ENCODE measurements at places on chromosomes 1 and 21.

DNA sequence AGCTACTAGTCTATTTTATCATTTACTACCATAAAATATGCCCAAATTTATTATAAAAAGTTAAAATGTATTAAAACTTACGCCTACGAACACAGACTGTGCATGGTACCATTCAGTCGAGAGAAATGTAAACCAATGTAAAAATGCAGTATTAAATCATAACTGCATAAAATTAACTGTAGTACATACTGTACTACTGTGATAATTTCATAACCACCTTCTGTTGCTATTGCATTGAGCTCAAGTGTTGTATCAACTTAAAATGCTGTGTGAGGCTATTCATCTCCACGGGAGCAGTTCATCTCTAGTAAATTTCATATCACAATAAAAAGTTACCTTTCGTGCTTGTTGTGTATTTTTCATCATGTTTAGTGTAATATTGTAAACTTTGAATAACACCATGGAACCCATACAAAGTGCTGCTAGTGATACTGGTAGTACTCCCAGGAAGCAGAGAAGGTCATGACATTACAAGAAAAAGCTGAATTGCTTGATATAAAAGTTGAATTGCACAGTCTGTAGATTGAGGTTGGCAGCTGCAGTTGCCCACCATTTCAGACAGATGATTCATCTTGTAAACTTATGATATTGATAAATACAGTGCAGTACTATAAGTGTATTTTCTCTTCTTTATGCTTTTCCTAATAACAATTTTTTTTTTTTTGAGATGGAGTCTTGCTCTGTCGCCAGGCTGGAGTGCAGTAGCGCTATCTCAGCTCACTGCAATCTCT is 19.0 kb upstream of the CENPF start:
- H3K36me3 ChIP-seq: no peaks in the 10 kb centered on the region
- no peaks in the 10 kb centered on the region for H3K4me1 ChIP-seq
- H3K4me3 ChIP-seq: no peak overlapping the region
- DNase-seq: no peak
- no peak overlapping the region for H3K27ac ChIP-seq

DNA sequence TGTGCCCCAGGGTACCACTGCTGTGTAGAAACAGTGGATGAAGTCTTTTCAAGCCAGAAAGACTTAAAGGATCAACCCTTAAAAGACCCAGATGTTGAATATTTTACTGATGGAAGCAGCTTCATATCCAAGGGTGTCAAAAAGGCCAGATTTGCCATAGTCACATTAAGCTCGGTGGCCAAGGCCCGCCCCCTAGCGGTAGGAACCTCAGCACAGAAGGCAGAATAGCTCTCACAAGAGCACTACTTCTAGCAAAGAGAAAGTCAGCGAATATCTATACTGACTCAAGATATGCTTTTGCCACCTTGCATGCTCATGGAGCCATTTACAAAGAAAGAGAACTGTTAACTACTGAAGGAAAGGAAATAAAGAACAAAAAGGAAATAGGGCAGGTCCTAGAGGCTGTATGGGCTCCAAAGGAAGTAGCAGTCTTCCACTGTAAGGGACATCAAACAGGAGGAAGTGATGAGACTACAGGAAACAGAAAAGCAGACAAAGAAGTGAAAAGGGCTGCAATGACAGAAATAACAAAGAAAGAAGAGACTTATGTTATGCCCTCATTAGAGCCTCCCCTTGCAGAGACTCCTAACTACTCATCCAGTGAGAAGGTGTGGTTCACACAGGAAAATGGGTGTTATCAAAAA is 90.5 kb downstream of the LIPI start:
- no peaks in the 10 kb centered on the region for H3K4me1 ChIP-seq
- H3K27me3 ChIP-seq: no peaks in the 10 kb centered on the region
- no peak overlapping the region for H3K27ac ChIP-seq
- DNase-seq: no peak
- H3K36me3 ChIP-seq: no peaks in the 10 kb centered on the region

GRCh38 chr1:109622895-109623294 is 3.3 kb downstream of the AMPD2 start:
- H3K36me3 ChIP-seq: peaks cover 19% of the 10 kb centered on the region
- H3K27ac ChIP-seq: no peak overlapping the region
- H3K27me3 ChIP-seq: no peaks in the 10 kb centered on the region
- H3K4me3 ChIP-seq: no peak overlapping the region
- peaks cover 54% of the 10 kb centered on the region for H3K4me1 ChIP-seq
- no peak for DNase-seq

- H3K27ac ChIP-seq: no peak overlapping the region
- no peaks in the 10 kb centered on the region for H3K27me3 ChIP-seq
- no peak overlapping the region for H3K4me3 ChIP-seq
- no peaks in the 10 kb centered on the region for H3K36me3 ChIP-seq
Measured at GRCh38 chr1:154809436-154810413, 60.4 kb downstream of the KCNN3 start.

- peaks cover 14% of the 10 kb centered on the region for H3K4me1 ChIP-seq
- no peaks in the 10 kb centered on the region for H3K27me3 ChIP-seq
- H3K36me3 ChIP-seq: no peaks in the 10 kb centered on the region
- H3K4me3 ChIP-seq: peak overlapping the region; percentile 40
- DNase-seq: no peak
Measured at GRCh38 chr1:222772996-222773379, 36.0 kb downstream of the FAM177B start.

GRCh38 chr1:119040489-119040888 is 52.3 kb upstream of the TBX15 start:
- no peak overlapping the region for H3K27ac ChIP-seq
- no peak for DNase-seq
- peaks cover 9% of the 10 kb centered on the region for H3K36me3 ChIP-seq
- no peaks in the 10 kb centered on the region for H3K27me3 ChIP-seq
- H3K4me3 ChIP-seq: no peak overlapping the region

Measured in lower lobe of right lung (tissue), 2 donors.